Stimulated activated CD8-positive, alpha-beta memory T cell treated with anti-CD3 and anti-CD28 coated beads, Interleukin-4, amount 100 ng/mL, for 1 hour (primary cell): ENCODE measurements at places on chromosomes 2 and 18.

DNA sequence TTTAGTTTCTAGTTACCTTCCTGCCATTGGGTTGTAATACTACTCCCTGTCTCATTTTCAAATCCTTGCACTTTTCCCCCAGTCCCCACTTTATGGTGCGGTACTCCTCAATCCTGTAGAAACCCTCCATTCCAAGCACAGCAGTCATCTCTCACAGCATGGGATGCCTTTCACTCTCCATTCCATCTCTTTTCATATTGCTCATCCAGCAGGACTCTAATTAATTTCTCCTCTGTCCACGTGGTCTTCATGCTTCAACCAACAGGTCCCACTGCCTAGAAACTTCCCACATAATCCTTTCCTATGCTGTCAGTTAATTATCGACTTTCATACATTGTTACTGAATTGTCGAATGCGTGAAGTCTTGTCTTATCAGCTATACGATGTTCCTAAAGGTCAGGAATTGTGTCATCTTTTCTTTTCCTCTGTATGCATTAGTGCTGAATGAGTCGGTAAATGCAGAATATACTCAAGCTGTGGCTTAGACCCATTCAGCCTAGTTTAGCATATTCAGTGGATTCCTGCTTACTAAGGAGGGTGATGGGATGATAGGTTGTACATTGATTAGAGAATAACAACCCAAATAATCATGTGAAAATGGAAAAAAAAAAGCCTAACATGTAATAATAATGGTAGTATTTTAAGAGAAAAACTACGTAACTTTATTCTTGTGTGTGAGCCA lies 89.7 kb downstream of the CRIM1 start:
- DNase-seq: no peak

DNA sequence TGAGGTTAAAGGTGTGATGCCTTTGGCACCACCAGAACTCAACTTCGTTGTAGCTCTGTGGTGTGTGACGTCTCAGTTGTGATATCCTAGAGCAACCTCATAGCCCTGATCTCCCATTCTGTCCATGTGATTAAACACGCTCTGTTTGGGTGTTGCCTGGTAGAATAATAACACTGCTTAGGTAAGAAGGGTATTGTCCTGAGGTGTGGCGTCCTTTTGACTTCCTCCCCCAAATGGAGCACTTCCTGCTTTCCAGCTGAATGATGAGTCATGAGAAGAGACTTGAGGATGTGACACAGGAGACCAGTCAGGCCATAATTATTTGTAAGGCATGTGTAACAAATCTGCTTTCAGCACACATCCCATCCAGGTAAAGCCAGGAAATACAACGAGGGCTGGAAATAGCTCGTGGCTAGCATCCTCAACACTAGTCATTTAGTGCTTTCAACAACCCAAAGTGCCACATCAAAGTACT lies 100.7 kb downstream of the RAPGEF4 start:
- no peak for DNase-seq

DNA sequence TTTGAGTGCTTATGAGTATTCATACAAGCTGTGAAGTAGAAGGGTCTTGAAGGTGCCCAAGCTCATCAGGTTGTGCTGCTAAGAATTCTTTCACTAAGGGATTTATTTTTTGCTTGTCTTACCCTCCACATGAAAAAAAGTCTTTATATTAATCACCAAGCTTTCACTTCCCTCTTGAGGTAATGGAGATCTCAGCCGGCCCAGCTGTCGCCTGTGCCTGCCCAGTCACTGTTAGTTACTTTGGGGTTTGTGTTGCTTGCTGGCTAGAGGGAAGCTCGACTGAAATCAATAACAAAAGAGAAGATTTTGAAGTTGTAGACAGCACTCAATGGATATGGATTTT lies 21.9 kb downstream of the MC2R start:
- no peak for DNase-seq

GRCh38 chr18:46199515-46200147 lies 95.4 kb downstream of the HAUS1 start:
- DNase-seq: no peak

DNA sequence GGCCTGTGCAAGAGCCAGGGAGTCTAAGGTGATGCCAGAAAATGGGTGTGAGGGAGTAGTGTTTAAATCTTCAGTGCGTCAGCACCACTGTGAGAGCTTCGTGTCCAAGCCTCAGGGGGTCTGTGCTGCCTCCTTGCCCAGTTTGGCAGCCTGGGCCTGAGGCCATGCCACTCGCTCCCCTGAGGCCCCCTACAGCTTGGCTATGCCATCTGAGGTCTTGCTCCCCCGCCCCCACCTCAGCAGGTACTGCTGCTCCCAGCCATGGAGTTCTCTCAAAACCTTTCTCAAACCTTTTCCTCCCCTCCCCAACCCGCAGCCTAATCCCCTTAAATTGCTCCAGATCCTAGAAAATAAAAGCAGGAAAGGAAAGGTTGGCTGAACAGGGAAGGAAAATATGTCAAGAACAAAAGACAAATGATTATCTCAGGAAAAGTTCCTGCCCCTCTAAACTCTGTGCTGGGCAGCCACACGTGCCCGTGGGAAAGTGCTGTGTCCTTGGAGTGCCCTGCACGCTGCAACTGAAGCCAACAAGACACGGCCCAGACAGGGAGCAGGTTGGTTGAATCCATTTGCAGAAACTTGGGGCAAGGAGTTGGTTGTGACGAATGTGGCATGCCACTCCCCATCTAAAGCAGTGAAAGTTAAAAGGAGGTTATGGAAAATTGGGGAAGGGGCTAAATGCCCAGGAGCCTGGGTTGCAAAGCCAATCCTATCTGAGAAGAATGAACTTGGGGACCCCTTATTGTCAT lies 61.2 kb downstream of the ATOH8 start:
- no peak for DNase-seq

- no peak for DNase-seq
These were observed 3.1 kb downstream of the PAIP2B start for GRCh38 chr2:71223767-71224333.
